HT-29 (cell line): ENCODE measurements at places on chromosomes 1 and 21. TPM values are rescaled to one million over a fixed set of nuclear protein-coding genes. Genes with fewer than 3 reads are reported as not detected.

LEPR gene
- 0.53 and 1.2 TPM in 2 replicates for total RNA-seq

VSIG8 gene
- 0.13 and 0.44 TPM in 2 replicates for total RNA-seq

OR6K2 gene
- total RNA-seq = not detected in 2 replicates

TEDDM1 gene
- not detected in 2 replicates for total RNA-seq

DNA sequence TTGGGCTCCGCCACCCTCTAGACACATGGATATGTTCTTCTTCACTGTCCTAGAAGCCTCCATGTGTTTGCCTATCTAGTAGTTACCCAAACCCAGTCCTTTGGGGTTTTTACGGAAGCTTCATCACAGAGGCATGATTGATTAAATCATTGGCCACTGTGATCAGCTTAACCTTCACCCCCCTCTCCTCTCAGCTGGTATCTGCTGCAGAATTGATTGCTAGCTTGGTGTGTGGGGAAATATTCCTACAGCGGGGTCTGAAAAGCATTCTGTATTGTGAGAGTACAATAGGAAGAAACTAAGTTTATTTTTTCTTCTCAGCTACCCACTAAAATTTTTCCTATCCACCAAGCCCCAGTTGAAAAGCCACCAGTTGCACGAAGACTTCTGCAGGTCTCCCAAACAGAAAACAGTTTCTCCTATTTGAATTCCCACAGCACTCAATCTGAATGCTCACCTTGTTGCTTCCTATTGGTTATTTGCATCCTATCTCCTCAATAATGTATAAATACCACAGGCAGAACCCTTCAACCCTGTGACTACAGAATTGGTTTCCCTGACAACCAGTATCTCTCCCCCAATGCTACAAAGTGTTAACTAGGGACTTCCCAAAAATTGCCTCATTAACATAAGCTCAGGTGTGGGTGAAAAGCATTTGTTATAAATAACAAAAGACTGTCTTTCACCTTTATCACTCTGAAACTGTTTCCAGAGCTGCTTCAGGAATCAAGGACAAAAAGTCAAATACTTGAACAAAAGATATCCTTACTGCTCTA lies 9.3 kb upstream of the VANGL1 start:
- no peak for DNase-seq

DNA sequence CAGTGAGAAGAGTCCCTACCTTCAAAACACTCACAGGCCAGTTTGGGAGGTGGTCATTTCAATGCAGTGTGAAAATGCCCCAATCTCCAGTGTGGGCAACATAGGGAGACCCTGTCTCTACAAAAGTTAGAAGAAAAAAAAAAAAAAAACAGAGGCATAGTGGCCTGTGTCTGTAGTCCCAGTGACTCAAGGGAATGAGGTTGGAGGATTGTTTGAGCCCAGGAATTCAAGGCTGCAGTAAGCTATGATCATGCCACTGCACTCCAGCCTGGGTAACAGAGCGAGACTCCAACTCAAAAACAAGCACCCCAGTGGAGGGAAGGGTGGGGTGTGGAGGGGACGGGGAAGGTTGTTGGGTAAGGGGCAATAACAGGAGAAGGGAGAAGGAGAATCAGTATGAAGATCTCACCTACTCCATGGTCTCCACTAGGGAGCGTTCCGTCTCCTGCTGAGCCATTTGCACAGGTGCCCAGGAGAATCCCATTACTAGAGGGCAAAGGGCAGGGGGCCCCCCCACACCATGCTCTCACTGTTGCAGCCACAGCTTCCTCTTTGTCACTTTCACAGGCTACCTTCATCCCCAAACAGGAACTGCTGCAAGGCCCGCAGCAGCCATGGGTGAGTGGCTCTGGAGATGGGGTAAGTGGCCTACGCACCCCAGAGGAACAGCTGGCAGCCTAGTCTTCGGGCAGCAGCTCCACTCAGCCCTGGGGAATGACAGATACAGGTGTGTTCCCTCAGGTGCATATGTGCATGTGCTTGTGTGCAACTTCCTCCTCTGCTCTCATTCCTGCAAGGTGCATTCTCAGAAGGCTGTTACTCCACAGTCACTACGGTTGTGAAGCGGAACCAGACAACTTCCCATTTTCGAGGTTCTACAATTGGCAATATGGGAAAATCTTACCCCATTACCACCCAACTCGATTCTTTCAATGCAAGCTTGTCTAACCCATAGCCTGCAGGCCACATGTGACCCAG lies 87.9 kb upstream of the LYST start:
- DNase-seq = no peak

- no peak for DNase-seq
These were observed 14.8 kb upstream of the RNF220 start for GRCh38 chr1:44390277-44390676.

- DNase-seq = no peak
These were observed 39.1 kb upstream of the KLF17 start for GRCh38 chr1:44079566-44079965.

DNA sequence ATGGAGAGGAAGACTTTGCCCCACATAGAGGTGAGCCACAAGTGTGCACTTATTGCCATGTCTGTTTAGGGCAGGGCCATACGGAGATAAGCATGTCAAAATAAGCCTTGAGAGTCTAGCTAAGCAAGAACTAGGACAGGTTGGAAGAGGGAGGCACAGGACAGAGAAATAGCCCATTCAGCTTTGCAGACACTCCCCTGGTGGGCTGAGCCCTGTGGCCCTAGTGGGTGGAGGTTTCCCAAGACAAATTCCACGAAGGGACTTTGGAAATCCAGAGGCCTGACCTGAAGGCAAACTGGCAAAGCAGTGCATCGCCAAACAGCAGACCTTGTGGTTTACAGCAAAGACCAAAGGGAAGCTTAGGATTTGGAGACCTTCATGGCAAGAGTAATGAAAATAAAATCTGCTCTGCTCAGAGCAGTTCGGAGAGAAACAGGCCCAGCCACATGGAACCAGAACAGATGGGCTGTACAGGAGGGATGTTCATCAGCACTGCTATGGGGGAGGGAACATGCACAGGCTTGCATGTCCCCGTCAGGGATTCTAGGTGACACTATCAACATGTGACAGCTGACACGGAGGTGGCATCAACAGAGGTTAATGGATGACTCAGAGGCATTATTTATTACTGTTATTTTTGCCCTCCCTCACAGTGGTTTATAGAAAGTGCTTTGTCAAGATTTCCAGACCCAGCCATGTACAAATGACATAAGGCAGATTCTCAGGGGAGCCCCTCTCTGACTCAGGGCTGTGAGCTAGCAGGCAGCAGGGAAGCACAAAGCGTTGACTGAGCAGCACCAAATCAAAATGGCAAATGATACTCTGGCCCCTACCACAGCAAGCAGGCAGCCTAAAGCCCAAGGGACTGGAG lies 90.1 kb upstream of the IRF2BP2 start:
- DNase-seq = no peak

DNA sequence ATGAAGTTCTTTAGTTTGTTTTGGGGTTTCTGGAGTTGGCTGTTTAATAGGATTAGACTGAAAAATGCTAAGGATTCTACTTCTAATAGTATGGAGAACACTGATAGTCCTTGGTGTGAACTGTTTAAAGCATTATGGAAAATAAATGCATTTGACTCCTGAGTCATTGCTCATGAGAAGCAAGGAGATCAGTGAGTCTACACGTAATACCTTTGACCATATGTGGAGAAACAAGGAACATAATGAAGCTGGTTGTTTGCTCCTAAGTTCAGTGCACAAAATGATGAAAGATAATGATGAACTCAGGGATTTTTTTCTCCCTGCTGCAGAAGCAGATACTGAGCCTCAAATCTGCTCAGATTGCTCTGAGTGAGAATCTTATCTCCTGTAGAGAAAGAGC lies 158.9 kb upstream of the COL11A1 start:
- no peak for DNase-seq

GRCh38 chr21:33293811-33294216 lies 27.6 kb downstream of the IL10RB start:
- DNase-seq = no peak
